Type B pancreatic cell (in vitro differentiated cells): ENCODE measurements at places on chromosomes 12 and 14.

- DNase-seq: no peak
These were observed 51.2 kb downstream of the SLC2A13 start for GRCh38 chr12:40054555-40055227.

GRCh38 chr12:6608592-6609281 lies 1.6 kb upstream of the CHD4 start:
- no peak for DNase-seq

- DNase-seq: peak; percentile 85
These were observed 1.7 kb upstream of the DUSP6 start for GRCh38 chr12:89353823-89354611.

DNA sequence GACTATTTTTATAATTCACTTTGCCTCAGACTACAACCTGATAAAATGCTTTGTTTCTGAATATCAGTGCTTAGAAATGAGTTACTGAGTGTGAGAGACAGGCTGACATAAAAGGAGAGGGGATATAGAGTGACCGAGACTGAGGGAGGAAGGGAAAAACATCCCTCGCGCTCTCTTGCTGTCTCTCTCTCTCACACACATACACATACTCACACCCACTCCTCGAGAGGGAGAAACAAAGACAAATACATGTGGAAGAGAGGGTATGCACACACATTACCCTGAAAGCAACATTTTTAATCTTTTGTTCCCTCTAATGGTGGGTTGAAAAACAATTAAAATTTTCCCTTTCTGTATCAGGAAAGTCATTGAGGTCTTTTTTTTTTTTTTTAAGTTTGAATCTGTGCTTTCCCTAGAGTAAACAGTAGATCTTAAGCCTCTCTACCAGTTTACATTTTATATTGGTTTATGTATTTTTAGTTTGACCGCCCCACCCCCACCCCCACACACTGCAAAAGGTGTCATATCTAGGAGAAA lies 45.3 kb downstream of the FRS2 start:
- DNase-seq: no peak

- no peak for DNase-seq
These were observed 41.4 kb downstream of the ACTN1 start for GRCh38 chr14:68937471-68938270.

DNA sequence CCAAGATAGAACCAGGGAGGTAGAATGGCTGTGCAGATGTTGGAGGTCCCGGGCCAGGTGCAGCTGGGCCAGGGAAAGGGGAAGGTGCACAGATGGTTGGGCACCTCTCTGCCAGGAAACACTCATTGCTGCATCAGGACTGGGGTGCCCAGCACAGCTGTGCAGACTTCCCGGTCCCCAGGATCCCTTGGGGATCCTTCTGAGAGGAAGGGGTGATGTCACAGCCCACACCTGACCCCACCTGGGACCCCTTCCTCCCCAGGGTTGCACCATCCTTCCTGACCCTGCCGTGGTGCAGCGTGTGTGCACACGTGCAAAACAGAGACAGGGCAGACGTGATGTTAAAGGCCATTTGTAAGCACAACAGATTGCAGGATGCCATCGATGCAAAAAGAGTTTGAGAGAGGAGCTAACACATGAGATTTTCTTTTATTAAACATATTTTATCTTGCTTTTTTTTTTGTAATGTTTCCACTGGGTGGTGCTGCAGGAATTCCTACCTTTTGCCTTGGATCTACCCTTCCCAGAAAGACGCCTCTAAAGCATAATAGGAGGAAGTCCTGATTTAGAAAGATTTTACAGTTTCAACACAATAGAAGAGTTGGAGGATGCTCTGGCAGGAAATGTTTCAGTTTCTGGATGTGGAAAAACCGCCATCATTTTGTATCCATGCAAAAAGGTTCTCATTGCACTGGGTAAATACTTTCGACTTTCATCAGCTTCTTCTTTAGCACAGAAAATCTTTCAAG lies 14.8 kb downstream of the ELK3 start:
- no peak for DNase-seq

- DNase-seq: no peak
These were observed 6.6 kb downstream of the PTHLH start for GRCh38 chr12:27965966-27966365.

DNA sequence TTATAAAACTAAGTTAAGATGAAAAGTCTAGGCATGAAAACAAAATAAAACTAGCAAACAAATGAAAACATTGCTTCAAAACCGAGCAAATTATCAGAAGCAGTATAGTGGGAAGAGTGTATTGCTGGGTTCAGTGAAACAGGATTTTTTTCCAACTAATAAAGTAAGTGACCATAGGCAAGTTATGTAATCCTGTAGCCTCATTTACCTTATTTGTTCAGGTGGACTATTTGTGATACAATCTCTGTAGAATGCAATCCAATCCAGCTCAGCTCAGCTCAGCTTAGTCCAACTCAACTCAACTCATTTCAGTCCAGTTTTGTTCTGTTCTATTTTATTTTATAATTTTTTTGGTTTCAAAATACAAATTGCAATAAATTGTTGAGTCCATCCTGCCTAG lies 276.7 kb upstream of the LRIG3 start:
- no peak for DNase-seq

DNA sequence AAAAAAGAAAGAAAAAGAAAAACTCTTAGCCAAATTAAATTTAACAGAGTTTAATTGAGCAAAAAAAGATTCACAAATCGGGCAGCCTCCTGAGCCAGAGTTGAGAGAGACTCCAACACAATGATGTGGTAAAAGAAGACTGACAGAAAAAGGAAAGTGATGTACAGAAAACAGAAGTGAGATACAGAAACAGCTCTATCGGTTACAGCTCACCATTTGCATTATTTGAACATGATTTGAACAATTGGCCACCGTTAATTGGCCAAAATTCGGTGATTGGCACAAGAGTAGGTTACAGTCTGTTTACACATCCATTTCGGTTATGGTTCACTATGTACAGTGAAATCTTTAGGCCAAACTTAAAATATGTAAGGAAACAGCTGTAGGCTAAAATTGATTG lies 117.7 kb downstream of the SPTSSA start:
- no peak for DNase-seq

DNA sequence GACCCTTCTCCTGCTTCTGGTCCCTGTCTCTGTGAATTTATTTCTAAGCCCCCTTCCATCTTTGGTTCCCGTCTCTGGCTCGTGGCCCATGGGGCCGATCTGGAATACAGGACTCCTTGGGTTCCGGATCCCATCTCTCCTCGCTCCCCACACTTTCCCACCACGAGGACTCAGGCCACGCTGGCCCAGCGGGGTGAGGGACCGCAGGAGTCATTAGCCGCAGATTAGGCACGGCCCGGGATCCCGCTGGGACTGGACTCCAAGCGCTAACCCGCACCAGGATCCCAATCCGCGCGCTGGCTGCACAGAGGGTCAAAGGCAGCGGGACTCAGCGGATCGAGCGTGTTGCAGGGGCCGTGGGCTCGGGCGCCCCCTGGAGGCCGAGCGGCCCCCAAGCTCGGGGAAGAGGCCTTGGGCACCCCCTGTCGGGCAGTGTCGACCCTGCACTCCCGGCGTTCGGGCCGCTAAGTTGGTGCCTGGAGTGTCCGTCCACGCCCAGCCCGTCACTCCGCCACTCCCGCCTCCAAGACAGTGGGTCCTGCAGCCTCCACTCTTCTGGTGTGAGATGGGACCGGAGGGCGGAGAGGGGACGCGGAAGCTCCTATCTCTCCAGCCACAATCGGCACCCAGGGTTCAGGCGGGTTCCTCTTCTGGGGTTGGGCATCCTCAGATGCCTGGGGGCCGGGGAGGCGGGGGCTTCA lies 9.5 kb downstream of the SHMT2 start:
- DNase-seq: peak; percentile 94

DNA sequence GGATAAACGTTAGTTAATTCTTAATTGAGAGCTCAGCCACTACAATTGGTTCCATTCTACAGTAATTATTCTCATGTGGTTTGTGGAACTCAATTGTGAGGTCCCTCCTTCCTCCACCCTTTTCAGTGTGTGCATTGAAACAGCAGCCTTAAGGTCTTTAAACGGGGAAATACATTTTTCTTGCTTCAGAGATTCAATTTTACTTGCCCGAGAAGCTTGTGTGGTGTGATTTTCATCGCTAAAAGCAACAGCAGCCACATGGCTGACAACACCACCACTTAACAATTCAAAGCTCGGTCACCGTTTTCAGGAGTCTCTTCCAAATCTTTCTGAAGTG lies 733 bp upstream of the PPFIBP1 start:
- DNase-seq: no peak

GRCh38 chr14:64508215-64508776 lies 3.7 kb downstream of the ZBTB1 start:
- DNase-seq: no peak
